ENCODE measurements at places on chromosomes 1 and 21.

DNA sequence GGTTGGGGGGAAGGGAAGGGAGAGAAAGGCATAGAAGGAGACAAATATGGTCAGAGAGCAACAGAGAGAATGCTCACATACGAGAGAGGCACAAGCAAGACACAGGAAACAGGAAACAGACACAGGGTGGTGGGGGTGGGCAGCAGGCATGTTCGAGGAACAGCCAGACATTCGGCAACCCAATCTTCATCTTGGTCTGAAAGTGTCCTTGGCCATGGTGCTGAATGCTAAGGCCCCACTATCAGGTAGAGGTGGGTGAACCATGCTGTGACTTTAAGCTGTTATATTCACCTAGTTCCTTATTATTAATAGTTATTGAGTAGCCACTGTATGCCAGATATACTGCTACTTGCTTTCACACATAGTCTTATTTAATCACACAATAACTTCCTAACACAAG lies 109.2 kb downstream of the DDX20 start:
- DNase-seq, result no peak

- no peak for DNase-seq
Measured at GRCh38 chr1:111582644-111583618, 36.7 kb upstream of the RAP1A start.

GRCh38 chr1:167601442-167602383 lies 28.3 kb upstream of the RCSD1 start:
- DNase-seq, result peak; percentile 52

- no peak for DNase-seq
Measured at GRCh38 chr1:86339014-86339812, 56.9 kb downstream of the ODF2L start.

GRCh38 chr1:34529935-34530859 lies 224.7 kb upstream of the GJB5 start:
- DNase-seq, result no peak

DNA sequence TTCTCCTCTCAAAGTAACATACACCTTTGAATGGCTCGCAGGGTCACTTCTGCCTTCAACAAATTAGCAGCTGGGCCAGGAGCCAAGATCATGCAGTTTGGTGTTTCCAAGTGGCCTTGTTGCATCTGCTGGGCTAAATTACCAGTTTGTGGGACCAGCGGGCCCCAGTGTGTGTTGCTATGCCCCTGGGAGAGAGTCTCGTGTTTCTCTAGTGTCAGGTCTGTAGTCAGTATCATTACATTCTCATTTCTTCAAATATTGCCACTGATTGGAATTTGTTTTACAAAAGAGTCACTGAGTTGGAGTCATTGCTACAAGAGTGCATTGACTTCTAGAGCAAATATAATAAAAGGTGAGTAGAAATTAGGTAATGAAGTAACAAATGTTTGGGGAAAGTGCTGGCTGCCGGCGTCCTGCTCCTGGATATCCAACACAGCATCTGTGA lies 35.5 kb downstream of the RHOU start:
- DNase-seq, result peak; percentile 36

DNA sequence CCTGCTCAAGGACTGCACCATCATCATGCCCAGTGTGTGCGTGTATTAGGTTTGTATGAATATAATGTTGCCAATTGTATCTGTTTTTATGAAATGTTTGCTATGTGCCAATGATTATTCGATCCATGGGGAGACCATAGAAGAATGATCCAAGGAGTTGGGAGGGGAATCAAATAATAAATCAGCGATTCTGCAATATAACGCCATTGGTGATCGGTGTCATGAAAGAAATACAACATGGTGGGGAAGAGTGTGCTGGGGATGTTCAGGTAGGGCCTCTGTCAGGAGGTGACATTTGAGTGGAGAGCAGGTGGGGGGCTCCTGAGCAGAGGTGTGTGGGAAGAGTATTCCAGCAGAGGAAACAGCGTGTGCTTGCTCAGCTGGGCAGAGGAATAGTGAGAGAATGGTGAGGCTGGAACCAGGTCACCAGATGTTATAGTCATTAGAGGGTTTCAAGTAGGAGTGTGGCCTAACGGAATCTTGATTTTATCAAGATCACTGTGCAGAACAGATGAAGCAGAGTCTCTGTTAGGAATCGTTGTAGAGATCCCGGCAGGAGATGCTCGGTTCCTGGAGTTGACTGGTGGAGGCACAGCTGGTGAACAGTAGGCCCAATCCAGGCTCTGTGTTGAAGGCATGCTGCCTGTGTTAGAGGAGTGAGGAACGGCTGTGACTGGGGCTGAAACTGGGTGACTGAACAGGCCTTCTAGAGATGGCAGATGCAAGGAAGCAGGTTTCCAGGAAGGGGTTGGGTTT lies 2.9 kb upstream of the ZNF496 start:
- no peak for DNase-seq

DNA sequence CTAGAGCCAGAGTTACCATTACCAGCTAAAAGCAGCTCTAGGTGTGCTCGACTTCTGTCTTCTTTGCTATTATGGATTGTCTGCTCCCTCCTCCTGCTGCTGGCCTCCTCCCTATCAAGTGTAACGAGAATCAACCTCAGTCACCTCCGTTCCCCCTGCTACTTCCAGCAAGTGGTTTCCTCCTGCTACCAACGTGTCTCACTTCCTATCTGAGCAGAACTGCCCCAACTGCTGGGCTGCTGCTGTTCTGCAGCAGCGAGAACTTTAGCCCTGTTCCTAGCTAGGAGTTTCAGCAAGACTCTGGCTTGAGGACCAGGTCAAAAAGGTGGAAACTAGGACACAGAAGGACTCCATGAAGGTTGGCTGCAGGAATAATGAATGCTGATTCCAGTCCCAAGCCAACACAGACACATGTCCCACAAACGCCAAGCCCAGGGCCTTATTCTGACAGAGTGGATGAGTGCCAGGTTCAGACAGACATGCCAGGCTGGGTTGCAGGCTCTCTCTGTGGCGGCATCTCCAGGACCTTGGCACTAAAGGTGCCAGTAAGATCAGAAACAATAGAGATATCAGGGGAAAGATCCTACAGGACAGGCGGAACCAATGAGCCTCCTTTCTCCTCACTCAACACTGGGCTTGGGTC lies 46.9 kb downstream of the CD34 start:
- DNase-seq, result no peak

DNA sequence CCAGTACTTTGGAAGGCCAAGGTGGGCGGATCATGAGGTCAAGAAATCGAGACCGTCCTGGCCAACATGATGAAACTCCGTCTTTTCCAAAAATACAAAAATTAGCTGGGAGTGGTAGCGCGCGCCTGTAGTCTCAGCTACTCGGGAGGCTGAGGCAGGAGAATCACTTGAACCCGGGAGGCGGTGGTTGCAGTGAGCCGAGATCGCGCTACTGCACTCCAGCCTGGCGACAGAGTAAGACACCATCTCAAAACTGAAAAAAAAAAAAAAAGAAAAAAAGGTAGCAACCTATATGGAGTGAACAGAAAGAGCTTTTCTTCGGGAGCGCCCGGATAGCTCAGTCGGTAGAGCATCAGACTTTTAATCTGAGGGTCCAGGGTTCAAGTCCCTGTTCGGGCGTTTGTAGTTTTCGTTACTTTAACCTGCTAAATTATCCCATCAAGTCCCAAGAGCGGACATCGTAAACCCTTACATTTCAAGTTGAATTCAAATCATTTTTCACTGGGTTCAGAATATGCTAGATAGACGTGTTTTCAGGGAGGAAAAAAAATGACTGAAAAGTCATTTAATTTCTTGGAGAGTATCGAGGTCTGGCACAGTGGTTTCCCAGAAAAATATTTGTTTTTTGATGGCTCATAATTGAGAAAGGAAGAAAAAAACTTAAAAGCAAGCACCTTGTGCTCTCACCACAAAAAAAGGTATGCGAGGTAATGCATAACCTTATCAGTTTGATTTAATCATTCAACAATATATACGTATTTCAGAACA lies 9.8 kb upstream of the MDM4 start:
- peak; percentile 74 for DNase-seq

DNA sequence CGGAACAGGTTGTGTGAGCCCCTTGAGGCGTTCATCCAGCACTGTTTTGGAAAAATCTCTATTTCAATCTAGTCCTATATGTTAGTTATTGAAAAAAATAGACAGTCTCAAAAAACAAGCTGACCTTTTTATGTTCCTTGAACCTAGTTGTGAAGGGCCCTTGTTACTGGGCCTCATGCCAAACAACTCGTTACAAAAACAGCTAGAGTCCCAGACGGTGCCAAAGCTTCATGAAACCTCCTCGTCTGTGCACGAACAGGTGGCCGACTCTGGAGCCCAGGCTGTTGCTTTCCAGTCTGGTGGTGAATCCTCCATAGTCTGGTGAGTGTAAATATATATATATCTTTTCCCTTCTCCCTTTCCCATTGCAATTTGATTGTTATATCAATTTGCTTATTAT lies at the start of gene CHIA:
Gene CHIA, plus strand, starts transcription at position 222 of the 400 bp plus-strand sequence. CDS start 19,617 bp downstream, outside the sequence.
- no peak for DNase-seq

DNA sequence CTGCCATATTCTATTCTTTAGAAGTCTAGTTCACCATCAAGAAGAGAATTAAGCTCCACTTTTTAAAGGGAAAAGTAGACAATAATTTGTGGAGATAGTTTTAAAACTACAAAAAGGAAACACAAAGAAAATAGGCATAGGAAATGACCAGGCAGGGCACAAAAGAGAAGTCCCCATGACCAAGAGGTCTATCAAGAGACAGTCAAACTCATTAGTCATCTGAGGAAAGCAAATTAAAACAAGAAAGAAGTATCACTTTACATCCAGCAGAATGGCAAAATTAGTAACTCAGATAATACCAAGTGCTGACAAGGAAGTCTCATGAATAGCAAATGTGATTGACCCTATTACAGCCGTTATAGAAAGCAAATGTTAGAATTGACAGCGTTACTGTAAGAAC lies 243.7 kb upstream of the SNX7 start:
- no peak for DNase-seq

GRCh38 chr1:205693421-205693991 lies 13.2 kb upstream of the SLC45A3 start:
- DNase-seq, result no peak

GRCh38 chr1:46822248-46822826 lies 23.5 kb downstream of the CYP4B1 start:
- DNase-seq, result no peak

DNA sequence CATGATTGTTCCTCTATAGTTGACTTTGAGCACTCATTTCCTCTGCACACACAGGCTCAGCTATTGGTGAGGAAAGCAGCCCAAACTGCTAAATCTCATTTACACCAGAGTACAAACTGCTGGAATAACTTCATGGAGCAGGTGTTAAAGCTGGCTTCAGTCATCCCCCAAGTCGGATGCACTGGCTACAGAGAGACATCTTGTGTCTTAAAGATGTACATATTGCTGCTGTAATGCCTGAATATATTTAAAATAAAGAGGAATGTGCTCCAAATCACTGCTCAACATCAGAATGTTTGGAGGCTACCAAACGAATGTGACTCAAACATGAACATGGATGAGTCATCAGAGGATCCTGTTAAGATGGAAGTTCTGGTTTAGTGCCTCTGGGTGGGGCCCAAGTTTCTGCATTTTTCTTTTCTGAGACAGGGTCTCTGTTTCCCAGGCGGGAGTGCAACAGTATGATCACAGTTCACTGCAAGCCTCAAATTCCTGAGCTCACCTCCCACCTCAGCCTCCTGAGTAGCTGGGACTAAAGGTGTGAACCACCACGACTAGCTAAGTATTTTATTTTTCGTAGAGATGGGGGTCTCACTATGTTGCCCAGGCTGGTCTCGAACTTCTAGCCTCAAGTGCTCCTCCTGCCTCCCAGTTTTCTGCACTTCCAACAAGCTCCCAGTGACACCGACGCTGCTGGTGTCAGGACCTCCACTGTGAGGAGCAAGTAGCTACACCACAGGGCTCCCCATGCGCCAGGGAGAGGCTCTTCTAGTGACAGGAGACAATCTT lies 79.0 kb upstream of the KRTAP19-8 start:
- DNase-seq, result no peak

- no peak for DNase-seq
Measured at GRCh38 chr1:224312025-224312424, 17.9 kb downstream of the NVL start.

DNA sequence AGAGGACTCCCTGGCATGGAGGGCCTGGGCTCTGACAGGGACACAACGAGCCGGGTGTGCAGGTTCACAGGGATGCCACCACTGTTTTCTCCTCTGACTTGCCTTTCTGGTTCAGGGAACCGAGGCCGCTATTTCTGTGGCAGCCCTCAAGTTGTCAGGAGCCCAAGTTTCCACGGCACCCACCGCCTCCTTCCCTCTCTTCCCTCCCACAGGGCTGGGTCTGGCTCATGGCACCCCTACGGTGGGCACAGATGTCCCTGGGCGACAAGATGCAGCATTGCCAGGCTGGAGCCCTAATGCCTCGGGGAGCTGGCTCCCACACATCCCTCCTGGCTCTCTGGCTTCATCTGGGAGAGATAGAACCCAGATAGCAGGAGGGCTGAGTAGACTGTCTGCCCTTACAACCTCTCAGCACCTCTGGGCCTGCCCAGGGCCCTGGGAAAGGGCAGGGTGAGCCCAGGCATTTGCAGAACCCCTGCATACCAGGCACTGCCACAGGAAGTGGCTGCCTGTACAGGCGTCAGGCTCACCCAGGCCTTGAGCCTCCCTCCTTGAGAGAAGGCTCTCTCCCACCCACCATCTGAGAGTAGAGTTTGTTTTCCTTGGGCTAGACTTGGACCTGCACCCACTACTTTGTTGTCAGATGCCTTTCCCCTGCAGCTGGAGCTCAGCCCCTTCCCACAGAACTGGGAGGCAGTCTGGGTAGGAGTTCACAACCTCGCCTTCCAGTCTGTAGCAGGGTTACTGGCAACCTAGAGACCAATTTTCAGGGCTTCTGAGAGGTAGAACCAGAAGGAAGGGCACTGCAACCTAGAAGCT lies 20.5 kb downstream of the KCNC4 start:
- DNase-seq, result no peak

- DNase-seq, result no peak
Measured at GRCh38 chr1:25223471-25223870, 8.8 kb downstream of the SYF2 start.

- DNase-seq, result no peak
Measured at GRCh38 chr1:23421753-23422240, 2.8 kb downstream of the TCEA3 start.

DNA sequence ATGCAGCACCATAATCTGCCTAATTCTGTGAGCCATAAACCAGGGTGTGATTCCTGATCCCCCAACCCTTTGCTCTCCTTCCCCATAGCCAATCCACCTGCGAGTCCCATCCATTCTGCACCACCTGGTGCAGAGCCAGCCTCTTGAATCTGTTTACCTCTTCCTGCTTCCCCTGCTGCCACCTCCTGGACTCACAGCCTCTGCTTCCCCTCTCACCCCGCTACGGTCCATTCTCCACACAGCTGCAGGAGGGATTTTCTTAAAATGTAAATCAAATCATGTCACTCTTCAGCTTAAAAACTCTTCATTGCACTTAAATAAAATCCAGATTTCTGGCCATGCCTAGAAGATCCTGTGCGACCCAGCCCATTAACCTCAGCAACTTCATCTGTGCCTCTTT lies 186.7 kb downstream of the FOXD2 start:
- no peak for DNase-seq

DNA sequence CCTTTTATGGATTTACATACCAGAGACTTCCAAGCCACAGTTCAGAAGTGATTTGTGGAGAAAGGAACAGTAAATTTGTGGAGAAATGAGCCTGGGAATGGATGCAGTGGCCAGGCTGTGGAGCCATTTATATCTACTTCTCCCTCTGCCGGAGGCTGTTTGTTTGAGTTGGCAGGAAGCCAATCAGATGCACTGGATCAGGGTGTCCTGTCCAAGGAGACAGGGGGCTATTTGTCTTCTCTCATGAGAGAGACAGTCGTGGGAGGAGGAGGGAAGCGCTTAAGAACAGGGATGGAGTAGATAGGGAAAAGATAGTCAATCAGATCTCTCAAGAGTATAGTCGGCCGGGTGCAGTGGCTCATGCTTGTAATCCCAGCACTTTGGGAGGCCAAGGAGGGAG lies 2.8 kb upstream of the HAPLN2 start:
- peak; percentile 91 for DNase-seq

All from BE2C (cell line).